ENCODE measurements at places on chromosomes 1 and 21.
A peak's percentile ranks its signal among the peaks of the same experiment; 100 is the strongest.

DNA sequence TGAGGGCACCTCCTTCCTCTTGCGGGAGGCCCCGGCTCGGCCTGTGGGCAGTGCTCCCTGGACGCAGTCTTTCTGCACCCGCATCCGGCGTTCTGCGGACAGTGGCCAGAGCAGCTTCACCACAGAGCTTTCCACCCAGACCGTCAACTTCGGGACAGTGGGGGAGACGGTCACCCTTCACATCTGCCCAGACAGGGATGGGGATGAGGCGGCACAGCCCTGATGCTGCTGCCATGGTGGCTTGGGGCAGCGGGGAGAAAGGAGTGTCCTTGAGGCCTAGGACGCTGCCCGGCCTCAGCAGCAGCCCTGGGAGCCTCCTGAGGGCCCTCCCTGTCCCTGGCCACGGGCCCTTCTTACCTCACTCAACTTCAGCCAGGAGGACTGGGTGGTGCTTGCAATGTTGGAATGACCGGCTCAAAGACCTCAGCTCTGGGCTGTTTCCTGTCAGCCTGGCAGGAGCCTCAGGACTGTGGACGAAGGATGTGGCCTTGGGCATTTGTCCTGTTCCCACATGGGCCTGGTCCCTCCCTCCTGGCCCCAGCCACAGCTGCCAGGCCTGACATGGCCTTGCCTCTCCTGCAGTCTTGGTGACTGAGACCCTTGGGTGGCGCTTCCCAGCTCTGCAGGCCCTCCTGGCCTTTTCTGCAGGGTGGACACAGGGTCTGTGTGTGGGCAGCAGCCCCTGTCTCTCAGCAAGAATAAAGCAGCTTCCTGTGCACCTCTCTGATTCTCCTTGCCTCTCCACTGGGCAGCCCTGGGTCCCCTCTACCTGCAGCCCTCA, 45.9 kb downstream of the TRIM11 start:
- no peak for DNase-seq

- no peak for DNase-seq
These were observed at the start of gene MTARC2 for GRCh38 chr1:220748089-220748934. Gene MTARC2, plus strand, starts transcription at chr1:220748322. Its CDS starts 210 bp downstream, at chr1:220748532.

DNA sequence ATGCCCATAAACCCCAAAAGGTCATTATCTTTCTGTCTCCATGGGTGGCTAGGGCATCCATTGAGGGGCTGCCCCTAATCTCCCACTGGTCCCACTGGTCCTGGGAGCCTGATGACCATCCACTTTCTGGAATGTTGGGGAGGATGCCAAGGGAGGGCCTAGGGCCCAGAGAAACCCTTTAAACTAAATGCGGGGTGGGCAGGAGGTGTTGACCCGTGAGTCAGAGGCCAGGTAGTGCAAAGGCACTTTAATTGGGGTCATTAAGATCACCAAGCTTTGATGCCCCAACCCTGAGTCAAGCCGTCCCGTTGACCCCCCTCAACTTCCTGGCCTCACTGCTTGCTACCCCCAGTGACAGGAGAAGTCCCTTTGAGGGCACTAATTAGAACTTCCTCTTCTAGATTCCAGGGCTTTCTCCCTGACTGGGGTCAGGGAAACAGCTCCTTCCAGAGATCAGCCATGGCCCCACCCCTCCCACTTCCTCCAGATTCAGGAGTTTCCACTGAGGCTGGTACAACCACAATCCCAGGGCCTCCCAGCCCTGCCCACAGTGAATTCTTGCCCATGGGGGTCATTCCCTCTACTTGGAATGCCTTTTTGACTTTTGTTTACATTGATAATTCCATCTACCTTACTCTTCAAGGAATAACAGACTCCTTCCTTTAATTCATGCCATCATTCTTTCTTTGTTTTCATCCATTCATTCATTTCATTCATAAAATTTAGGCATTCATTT, 15.5 kb upstream of the SERINC2 start:
- no peak for DNase-seq

DNA sequence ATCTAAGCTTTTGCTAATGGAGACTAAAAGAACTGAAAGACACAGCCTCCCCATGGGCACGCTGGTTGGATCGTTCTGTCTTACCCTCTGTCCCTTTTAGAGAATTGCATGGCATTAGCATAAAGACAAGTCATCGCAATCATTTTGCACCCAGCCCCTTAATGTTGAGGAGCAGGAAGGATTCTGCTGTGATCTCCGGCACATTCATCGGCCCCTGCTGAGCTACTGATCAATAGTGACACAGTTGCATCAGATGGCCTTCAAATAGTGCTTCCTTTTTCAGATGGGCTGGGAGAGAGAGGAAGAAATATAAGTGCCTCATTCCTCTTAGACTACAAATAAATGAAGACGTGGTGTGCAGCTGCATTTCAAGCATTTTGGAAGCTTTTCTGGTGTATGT, 75.4 kb downstream of the NOS1AP start:
- DNase-seq, result no peak

GRCh38 chr1:1356166-1356795, 2.1 kb downstream of the MXRA8 start:
- no peak for DNase-seq

DNA sequence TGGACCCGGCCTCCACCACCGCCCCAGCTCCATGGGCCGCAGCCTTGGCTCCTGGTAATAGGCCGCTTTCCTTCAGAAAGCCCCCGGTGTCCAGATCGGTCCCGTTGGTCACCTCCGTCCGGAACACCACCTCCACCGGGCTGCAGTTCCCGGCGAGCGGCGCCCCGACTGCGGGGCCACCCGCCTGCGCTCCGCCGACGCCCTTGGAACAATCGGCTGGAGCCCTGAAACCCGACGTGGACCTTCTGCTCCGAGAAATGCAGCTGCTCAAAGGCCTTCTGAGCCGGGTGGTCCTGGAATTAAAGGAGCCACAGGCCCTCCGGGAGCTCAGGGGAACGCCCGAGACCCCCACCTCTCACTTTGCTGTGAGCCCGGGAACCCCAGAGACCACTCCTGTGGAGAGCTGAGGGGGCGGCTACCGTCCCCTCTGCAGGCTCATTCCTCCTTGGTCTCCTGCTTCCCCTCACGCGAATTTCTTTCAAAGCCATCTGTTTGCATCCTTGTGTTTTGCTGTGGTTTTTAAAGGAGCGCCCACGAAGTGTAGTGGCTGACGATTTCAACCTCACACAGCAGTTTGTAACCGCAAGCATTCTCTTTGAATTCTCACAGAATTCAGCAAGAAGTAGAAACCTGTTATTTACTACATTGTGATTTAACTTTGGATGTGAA, 6.0 kb downstream of the FCRLB start:
- DNase-seq, result peak; percentile 67

DNA sequence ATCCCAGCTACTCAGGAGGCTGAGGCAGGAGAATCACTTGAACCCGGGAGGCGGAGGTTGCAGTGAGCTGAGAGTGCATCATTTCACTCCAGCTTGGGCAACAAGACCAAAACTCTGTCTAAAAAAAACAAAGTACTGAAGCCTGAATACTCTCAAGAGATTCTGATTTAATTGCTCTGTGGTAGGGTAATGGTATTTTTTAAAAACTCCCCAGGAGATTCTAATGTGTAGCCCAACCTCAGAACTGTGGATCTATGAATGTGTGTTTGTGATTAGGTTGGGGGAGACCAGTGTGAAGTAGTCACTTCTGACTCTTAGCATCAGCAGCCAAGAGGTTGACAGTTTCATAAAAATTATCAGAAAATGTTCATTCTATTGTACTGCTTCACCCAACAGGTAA, 21.9 kb downstream of the PIK3C2B start:
- no peak for DNase-seq

DNA sequence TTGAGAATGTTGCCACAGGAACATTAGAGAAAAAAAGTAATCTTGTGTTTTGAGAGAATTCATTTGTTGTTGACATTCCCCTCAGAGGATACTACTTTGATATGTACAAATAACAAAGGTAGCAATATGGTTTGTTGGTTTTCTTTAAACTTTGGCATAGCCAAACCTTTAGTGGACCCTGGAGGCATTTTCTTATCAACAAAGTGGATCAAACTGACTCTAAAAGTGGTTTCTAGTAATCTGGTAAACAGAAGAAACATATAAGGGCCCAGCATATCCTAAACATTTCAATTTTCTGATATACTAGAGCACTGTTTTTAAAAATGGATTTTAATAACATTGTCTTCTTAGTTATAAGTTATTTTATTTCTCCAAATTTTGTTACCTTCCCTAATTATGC, 29.8 kb downstream of the POU2F1 start:
- no peak for DNase-seq

- no peak for DNase-seq
These were observed 35.1 kb downstream of the FGGY start for GRCh38 chr1:59331686-59332620.

Data from CD4-positive, alpha-beta T cell treated with Interleukin-17A for 1 hour (primary cell).